ENCODE measurements at places on chromosomes 1 and 21.

DNA sequence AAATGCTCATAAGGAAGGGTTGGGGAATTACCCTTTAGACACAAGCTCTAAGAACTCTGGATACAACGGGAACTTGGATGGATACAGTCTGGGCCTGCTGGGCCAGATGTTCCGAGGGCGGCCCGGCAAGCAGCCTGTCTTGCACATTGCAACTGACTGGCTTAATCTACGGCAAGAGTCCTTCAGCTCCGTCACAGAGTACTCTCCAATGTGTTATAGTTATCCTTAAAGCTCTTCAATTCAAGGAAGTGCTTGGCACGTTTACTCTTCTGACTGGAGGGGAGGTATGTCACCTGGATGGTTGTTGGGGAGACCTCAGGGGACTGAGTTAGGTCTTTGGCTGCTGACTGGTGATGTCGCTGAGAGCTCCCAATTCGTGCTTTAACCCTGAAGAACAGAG is 1.1 kb upstream of the CFAP141 start:
- no peak for DNase-seq

DNA sequence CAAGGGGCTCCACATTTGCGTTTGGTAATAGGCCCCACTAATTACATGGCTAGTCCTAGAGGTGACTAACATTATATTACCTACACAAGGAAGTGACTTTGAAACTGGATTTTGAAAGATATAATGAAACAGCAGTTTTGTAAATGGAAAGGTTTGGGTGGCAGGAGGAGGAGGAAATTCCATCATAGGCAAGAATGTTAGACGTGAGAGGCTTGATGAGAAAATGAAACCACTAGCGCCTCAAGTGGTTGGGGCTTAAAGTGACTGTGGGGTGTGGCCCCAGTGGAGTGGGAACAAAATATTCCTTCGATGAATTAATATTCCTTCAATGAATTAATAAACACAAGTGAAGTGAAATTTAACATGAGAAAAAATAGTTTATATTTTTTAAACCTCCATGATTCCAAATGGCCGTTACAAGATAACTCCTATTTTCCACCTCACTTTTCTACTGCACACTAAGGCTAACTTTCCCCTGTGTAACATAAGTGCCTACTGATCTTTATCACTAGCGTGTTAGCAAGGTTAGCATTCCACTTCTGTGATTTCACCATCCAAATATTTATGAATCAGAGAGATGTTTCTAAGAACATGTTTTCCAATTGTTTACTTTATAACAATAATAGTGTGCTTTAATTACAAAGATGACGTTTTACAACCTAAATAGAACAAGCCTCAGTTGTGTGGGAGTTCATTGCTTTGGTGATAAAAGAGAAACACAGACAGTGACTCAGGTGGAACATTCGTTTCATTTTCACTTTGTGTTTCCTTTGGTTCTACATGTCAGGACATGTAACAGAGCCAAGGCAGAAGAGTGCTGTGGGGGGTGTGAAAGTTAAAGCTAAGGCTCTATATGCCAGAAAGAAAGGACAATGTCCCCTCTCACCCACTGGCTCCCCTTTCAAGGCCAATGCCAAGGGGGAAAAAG is 12.5 kb upstream of the ATF3 start:
- peak; percentile 95 for DNase-seq

GRCh38 chr1:119762409-119762808 is 6.3 kb downstream of the HMGCS2 start:
- no peak for DNase-seq

DNA sequence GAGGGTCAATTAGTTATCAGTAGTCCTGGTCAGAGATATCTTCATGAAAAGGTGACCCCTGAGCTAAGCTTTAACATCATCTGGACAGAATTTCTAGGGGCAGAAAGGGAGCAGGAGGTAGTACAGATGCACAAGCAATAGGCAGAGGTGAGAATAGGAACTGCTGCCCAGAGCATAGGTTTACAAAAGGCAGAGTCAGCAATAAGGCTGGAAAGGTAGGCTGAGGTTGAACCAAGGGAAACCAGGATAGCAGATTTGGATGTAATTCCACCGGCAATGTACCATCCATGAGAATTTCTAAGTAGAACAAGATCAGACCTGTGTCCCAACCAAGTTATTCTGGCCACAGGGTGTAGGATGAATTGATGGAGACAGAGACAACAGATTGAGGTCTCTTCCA is 6.2 kb upstream of the ILDR2 start:
- no peak for DNase-seq

DNA sequence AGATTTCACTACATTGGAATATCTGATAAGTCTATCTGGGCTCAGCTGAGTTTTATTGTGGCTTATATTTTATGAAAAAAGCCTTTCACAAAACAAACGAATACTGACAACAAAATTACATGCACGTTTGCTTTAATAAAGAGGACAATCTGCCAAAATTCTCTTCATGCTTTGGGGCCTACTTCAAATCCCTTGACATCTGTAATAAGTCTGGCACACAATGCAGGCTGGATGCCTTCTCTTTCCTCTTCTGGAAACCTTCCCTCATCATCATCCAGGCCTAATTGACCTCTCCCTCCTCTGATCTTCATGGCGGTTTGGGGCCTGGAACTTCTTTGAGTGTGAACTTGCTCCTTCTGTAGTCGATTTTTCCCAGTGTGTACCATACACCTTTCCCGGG is 70.3 kb downstream of the MAP10 start:
- no peak for DNase-seq

- no peak for DNase-seq
Measured at GRCh38 chr1:94721240-94721639, 98.9 kb upstream of the SLC44A3 start.

- no peak for DNase-seq
Measured at GRCh38 chr1:110626889-110627288, 20.7 kb upstream of the KCNA2 start.

DNA sequence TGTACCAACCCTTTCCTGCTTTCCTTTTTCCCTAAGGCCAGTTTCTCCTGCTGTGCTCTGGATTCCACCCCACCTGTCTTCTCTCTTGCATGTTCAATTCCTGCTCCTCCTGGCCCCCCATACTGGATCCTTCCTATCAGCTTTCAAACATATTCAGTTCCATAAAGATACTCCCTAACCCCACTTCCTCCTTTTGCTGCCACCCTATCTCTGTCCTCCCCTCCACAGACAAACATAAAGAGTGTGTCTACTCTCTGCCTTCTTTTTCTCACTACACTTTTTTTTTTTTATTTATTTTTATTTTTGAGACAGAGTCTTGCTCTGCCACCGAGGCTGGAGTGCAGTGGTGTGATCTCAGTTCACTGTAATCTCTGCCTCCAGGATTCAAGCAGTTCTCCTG is 16.9 kb upstream of the RPF1 start:
- DNase-seq: no peak

DNA sequence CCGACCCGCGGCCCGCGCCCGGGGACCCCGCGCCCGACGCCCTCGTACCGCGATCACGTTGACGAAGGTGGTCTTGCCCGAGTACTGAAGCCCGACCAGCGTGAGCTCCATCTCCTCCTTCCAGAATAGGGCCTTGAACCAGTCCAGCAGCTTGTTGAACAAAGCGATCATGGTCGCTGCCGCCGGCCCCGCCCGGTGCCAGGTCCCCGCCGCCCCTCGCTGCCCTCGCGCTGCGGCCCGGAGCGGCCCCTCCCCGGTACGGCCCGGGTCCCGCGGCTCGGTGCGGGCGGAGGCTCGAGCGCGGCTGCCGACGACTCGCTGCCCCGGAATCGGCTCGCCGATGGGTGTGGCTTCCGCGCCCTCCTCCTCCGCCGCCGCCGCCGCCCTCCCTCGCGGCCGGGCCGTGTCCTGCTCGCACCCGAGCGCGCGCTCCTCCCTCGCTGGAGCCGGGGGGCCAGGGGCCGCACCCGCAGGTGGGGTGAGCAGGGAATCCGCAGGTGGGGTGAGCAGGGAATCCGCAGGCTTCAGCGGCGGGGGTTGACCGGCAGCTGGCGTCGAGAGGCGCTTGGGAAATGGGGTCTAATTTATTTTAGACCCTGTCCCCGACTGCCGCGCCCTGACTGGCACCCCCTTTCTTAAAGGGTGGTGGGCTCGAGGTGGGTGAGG is at the start of gene ARL8A:
ARL8A (minus strand) TSS at position 336 of the 666 bp plus-strand sequence; CDS start at position 171, 165 bp downstream.
- no peak for DNase-seq

Measured in COLO829 (cell line).